H7 (cell line): ENCODE measurements at places on chromosomes 4 and X. TPM values are rescaled to one million over a fixed set of nuclear protein-coding genes. Genes with fewer than 3 reads are reported as not detected.

Gene PDS5A
- total RNA-seq: 37.1 and 48.6 TPM in 2 replicates

Gene ENAM
- not detected in 2 replicates for total RNA-seq

Gene PCDH11X
- total RNA-seq: 15.4 and 47.7 TPM in 2 replicates

Gene ABLIM2
- 1.6 and 1.9 TPM in 2 replicates for total RNA-seq

Gene AASDH
- 11.4 and 16.5 TPM in 2 replicates for total RNA-seq

Gene UCP1
- total RNA-seq: 0.07 TPM in 1 of 2 replicates, not detected in the other

Gene KIAA1210
- not detected in 2 replicates for total RNA-seq

Gene IL3RA
- total RNA-seq: 0.07 TPM in 1 of 2 replicates, not detected in the other

Gene HSFX2
- 1.2 and 1.3 TPM in 2 replicates for total RNA-seq

Gene EPHA5
- 0.03 and 0.11 TPM in 2 replicates for total RNA-seq

Gene CT55
- 0.10 TPM in 1 of 2 replicates, not detected in the other for total RNA-seq

Gene MAGEA1
- total RNA-seq: not detected in 2 replicates

Gene EDA
- 8.1 and 8.6 TPM in 2 replicates for total RNA-seq

Gene NSUN7
- total RNA-seq: 19.8 and 26.5 TPM in 2 replicates

Gene VSIG1
- total RNA-seq: 3.0 and 4.1 TPM in 2 replicates

Gene PDZD4
- 73.0 and 76.3 TPM in 2 replicates for total RNA-seq

Gene DNAAF6
- not detected in 2 replicates for total RNA-seq

Gene UGT8
- total RNA-seq: 18.2 and 19.5 TPM in 2 replicates

Gene MID1IP1
- total RNA-seq: 212 and 232 TPM in 2 replicates

Gene FAM120C
- total RNA-seq: 9.6 and 12.4 TPM in 2 replicates

Gene SCRG1
- total RNA-seq: not detected in 2 replicates

Gene PCYT1B
- 17.4 and 22.9 TPM in 2 replicates for total RNA-seq

Gene GRK4
- 0.48 and 1.9 TPM in 2 replicates for total RNA-seq

Gene ENPP6
- not detected in 2 replicates for total RNA-seq

Gene FAM9C
- 0.07 and 0.18 TPM in 2 replicates for total RNA-seq

Gene CXCL11
- total RNA-seq: not detected in 2 replicates

Gene ZNF732
- total RNA-seq: not detected in 2 replicates

Gene OSTC
- 171 and 183 TPM in 2 replicates for total RNA-seq

Gene TMSB15C
- total RNA-seq: 3.5 and 5.2 TPM in 2 replicates
